ENCODE measurements at places on chromosomes 7 and 10.

DNA sequence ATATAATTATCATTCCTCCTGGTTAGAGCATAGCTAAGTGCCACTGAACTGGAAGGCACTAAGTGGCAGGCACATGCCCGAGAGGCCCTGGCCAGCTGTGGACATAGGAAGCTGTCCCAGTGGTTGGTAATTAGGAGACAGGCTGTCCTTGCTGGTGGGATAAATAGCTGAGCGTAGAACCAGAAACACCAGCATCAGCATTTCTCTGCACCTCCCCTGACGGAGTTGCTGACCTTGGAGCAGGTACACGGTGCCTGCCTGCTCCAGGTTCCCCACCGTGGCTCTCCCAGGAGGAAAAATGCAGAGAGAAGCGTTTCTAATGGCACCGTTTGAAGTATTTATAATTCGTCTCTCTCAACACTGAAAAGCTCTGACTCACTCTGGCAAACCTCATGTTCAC is 5.6 kb upstream of the ABLIM1 start:
- no peak for DNase-seq

DNA sequence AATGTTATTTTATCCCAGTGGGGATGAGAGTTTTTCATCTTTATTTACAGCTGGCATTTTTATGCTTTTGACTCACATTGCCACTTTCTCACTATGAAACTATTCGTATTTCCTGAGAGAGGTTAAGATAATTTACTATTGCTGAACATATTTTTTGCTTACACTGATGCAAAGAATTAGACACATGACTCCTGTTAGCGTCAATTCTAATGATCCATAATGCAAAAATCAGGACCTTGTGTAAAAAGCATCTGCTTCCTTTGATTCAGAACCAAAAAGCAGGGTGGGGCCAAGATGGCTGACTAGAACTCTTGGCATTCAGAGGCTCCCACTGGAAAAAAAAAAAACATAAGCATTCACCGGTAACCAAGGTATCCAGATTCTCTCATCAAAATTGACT is 464.8 kb downstream of the SEMA3D start:
- DNase-seq: no peak

- DNase-seq: no peak
Observed at GRCh38 chr10:22976534-22976933, 48.7 kb downstream of the ARMC3 start.

GRCh38 chr7:73903321-73904218 is 42.6 kb downstream of the TMEM270 start:
- DNase-seq: no peak

DNA sequence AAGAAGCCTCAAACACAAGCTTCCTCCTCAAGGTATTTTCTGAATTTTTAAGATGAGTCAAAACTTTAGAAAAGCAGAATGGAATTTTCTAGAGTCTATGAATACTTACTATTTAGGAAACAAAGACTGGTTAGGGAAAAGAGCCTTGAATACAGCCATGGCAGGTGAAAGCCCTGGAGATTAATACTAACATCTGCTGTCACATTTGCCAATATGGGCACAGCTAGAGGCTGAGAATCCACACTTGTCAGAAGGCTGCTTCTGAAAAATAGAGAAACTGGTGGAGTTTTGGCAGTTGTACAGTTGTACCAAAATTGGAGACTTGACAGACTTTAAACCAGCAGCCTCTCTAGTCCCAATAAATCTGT is 24.3 kb upstream of the CNNM1 start:
- DNase-seq: no peak

- no peak for DNase-seq
Observed at GRCh38 chr10:132739225-132739613, 46.7 kb downstream of the NKX6-2 start.

- no peak for DNase-seq
Observed at GRCh38 chr10:133459454-133460207, 5.9 kb downstream of the SCART1 start.

DNA sequence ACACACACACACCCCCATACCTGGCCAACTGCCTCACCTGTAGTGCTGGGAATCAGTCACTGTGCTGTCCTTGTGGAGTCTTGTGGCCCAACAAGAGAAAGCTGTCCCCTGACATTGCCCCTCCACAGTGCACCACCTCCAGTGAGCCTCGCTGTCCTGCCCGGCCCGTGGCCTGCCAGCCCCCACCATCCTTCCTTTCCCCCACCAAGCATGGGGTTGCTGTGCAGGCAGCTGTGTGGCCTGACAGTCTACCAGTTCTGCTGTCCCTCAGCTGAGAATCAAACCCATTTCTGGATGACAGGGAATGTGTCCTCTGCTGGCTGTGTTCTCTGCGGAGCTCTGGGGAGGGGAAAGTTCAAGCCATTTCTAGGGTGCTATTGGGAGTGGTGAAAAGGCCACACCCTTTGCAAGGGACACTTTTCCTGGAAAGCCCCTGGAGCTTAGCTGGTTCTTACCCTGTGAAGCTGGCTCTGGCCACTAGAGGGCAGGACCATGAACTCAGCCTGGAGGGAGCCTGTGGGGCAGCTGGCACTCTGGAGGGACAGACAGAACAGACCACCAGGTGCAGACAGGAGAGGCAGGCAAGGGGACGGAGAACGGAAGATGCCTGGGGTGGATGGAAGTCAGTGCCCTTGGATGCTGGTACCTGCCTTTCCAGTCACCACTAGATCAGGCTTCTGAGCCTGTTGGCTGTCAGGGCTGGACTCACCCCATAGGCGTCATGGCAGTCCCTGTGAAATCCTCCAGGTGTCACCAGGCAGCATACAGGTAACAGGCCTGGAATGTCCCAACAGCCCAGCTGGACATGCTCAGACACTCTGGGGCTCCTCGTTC is 10.5 kb upstream of the MTPAP start:
- peak; percentile 72 for DNase-seq

DNA sequence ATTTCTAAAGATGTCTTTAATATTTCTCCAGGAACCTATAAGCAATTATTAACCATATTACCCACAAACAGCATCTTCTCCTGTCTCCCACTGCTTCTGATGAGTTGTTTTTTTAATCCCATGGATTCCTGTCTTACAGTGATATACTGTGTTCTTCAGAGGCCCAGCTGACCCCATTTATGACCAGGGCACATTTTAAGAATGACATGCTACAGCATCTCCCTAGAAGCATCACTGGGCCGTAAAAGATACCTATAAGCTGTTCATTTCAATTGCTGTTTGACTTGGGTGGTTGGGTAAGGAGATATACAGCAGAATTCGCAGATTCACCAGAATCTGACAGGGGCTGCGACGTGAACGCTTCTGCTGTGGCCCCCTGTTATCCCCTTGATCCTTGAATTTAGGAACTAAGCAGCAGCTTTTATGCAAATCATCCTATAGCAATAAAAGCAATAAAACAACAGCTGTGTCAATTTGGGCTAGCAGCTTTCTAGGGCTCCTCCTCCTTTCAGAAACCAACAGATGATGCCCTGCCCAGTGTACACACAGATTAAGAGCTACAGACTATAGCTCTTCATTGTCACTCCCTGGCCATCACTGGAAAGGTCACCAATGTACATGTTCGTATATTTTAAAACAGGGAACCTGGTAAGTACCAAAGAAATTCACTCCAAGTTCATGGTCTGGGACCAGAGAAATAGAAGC is 86.8 kb downstream of the CPEB3 start:
- DNase-seq: no peak

DNA sequence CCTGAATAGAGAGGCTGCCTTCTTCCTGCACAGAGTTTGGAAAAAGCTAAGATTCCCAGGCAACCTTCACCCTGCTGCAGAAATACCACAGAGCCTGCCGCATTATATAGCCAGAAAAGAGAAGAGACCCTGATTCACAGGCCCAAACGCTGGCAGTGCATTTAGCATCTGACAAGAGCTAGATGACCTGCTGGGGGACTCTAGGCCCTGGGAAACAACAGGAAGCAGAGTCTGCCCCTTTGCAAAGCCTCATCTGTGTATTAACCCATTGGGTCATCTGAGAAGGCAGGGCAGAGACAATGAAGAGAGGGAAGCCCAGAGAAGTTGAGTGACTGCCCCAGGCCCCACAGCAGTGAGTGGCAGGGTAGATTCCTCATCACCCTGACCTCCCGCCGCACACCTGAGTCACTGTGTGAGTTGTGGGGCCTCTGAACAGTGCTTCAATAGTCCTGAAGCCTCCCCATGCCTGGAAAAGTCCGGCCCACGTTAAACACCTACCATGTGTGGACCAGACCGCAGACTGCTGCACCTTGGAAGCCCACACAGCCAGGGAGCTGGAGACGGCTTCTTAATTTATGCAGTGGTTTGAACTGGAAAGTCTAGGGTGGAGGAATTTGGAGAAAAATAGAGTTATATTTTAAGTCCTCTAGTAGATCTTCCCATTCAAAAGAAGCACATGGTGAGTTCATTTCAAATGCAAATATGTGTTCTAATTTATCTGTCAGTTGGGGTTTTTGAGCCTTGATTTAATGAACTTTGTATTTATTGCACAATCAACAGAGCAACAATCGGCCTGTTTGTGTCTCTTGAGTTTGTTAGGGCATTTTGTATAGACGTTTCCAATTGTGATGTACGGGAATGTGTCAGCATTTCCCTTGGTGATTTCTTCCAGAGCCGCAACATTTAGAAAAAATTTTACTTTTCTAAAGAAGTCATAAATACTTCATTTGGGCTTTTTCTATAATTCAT is 80.4 kb upstream of the GPR26 start:
- DNase-seq: no peak

DNA sequence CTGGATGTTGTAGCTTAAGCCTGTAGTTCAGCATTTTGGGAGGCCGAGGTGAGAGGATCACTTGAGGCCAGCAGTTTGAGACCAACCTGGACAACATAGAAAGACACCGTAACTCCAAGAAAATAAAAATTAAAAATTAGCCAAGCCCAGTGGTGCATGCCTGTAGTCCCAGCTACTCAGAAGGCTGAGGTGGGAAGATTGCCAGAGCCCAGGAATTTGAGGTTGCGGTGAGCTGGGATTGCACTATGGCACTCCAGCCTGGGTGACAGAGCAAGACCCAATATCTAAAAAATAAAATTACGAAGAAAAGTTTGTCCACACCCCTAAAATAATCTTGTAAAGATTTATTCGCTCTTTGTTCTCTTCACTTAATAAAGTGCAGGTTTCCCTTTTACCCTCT is 951.0 kb downstream of the TYW1 start:
- DNase-seq: no peak

GRCh38 chr10:18185621-18186020 is 45.4 kb downstream of the CACNB2 start:
- no peak for DNase-seq

- DNase-seq: no peak
Observed at GRCh38 chr10:110474017-110474416, 23.7 kb upstream of the DUSP5 start.

DNA sequence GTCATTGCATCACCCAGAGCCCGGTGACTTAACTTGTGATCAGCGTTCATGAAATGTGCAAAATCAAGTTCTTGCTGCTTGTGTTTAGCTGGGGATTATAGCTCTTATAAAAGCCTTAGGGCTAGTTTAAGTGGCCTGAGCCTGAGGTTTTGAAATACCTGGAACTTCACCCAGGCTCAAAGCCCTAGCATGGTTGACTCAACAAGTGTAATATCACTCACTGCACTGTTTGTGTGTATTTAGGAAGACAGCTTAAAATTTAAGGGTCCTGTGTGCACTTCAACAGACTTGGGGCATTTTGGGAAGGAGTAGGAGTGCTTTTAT is 489.5 kb downstream of the GATA3 start:
- DNase-seq: no peak

GRCh38 chr7:4307316-4308204 is 374.5 kb upstream of the FOXK1 start:
- no peak for DNase-seq

DNA sequence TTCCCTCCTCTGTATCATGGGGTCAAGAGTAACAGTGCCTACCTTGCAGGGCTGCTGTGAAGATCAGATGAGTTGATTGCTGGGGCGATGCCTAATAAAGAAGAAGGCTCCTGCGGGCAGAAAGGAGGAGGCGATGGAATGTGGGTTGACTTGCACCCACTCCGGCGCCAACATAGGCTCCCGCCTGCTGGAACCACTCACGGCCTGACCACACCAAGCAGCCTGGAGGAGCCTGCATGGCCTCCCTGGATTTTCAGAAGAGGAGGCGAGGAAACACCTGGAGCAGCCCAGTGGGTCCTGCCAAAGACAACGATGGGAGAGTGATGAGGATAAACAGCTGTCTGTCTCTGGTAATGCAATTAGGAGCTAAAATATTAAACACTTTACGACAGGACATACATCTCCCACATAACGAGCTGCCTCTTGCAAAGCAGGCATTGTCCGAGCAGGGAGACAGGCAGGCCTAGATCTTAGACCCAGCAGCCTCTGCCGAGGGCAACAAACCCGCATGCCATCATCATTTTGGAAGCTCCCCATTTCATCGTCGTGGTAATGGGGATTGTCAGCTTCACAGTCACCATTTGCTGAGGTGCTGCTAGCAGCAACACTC is 302.9 kb upstream of the ZMIZ1 start:
- DNase-seq: no peak

DNA sequence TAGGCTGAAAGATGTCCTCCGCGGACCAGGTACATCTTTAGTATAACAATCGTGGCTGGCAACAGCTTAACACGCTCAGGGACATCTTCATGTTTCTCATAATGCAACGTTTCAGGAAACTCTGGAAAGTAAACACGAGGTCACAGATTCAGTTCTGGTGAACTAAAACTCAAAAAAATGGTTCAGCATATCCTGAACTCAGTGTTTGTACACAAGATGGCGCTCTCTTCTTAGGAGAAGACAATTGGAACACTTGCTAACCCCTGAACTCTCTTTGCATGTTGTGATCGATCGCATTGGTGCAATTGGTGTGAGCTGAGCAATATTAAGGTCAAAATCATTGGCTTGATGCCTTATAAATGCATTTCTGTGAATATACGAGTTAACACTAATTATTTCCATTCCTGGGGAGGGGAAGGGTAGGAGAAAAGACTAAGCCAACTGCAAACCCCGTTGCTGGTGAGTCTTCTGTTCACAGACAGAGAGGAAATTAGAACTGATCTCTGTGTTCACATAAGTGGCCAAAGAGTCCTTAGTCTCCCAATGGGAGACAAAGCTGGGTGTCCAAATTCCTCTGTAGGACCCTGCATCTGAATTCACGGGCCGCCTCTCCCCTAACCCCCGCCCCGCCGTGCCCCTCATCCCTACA is 52.6 kb upstream of the FAM180A start:
- peak; percentile 36 for DNase-seq

GRCh38 chr10:17229967-17230682 is 2.1 kb downstream of the VIM start:
- peak; percentile 60 for DNase-seq

GRCh38 chr7:18518555-18518954 is 23.0 kb downstream of the HDAC9 start:
- no peak for DNase-seq

GRCh38 chr10:18010050-18010449 is 58.3 kb downstream of the SLC39A12 start:
- DNase-seq: no peak

DNA sequence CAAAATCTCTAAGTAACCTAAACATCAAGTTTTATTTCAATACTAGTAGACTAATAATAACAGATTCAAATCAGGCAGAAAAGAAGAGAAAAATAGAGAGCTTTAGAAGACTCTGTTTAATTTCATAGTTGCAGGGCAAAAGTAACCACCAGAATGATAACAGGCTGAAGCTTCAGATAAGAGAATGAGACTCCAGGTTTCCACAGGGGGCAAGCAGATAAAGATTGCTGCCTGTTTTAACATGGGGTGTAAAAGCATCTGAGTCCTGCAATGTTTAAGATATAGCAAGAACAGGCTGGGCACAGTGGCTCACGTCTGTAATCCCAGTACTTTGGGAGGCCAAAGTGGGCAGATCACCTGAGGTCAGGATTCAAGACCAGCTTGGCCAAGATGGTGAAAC is 11.0 kb downstream of the CROT start:
- no peak for DNase-seq

Measured in neural crest cell (in vitro differentiated cells).